ENCODE measurements at places on chromosomes 5 and 9. TPM values are rescaled to one million over a fixed set of nuclear protein-coding genes. Genes with fewer than 3 reads are reported as not detected.

The SLCO6A1 gene
- total RNA-seq: not detected

The PCDHGB6 gene
- 0.23 TPM for total RNA-seq

The PPIP5K2 gene
- 56.8 TPM for total RNA-seq

The FOXD4L4 gene
- 0.10 TPM for total RNA-seq

The PDE8B gene
- total RNA-seq: 0.62 TPM

The DMRT3 gene
- not detected for total RNA-seq

The NPDC1 gene
- 43.5 TPM for total RNA-seq

The SPAAR gene
- total RNA-seq: not detected

The RPS23 gene
- total RNA-seq: 1,388 TPM

The NMUR2 gene
- not detected for total RNA-seq

The RASEF gene
- total RNA-seq: 2.9 TPM

The SPIN1 gene
- total RNA-seq: 76.9 TPM

The SPOCK1 gene
- total RNA-seq: 15.6 TPM

The EIF4E1B gene
- total RNA-seq: not detected

The LCN9 gene
- total RNA-seq: not detected

The TRAF1 gene
- total RNA-seq: 4.7 TPM

The ELL2 gene
- total RNA-seq: 68.5 TPM

The DOCK8 gene
- 1.4 TPM for total RNA-seq

The FBP2 gene
- not detected for total RNA-seq

The AGXT2 gene
- not detected for total RNA-seq

The DENND4C gene
- 10.5 TPM for total RNA-seq

The RNF183 gene
- total RNA-seq: not detected

The TRIM7 gene
- total RNA-seq: 25.8 TPM

The GABRA1 gene
- total RNA-seq: not detected

The INSYN2B gene
- 0.28 TPM for total RNA-seq

Data from Panc1 (cell line).